ENCODE measurements at places on chromosomes 16 and 17.

- DNase-seq = no peak
Measured at GRCh38 chr16:2767140-2767731, 9.8 kb downstream of the ELOB start.

- DNase-seq = no peak
Measured at GRCh38 chr17:50352072-50352692, 6.3 kb downstream of the XYLT2 start.

DNA sequence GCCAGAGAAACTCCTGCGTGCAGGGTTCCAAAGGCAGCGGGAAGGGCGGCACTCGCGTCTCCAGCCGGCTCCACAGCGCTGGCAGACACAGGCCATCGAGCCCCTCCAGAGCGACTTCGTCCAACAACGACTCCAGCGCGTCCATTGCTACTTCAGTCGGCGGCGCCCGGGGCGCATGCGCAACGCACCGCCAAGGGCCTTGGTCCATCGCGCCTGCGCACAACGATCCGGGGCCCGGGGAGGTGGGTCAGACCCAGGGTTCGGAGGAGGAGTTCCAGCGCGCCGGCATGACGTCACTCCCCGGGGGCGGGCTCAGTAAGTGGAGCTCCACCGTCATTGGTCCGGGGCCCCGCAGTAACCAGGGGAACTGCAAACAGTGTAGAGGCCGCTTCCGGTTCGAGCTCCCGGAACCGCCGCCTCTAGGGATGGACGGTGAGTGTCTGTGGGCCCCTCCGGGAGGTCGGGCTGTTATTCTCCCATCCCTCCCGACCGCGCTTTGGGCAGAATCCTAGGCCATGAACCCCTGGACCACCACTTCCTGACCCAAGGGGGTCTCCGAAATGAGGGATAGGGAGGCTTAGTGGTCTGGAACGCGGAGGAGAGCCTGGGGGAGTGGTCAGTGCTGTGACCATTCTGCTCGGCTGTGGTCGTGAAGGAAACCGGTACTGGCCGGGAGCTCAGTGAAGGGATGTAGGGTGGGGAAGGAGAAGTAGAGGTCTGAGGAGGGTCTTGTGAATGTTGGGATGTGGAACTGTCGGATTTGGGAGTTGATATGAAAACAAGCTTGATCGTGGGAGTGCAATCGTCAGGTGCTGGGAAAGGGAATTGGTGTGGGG lies at the start of the genes GTF3C1 and KATNIP:
TSS of gene GTF3C1 (minus strand) at position 168 of the 836 bp plus-strand sequence. CDS start at position 145, 23 bp downstream.
TSS of gene KATNIP (plus strand) at position 399 of the 836 bp plus-strand sequence. CDS start at position 426, 27 bp downstream.
- peak; percentile 100 for DNase-seq

DNA sequence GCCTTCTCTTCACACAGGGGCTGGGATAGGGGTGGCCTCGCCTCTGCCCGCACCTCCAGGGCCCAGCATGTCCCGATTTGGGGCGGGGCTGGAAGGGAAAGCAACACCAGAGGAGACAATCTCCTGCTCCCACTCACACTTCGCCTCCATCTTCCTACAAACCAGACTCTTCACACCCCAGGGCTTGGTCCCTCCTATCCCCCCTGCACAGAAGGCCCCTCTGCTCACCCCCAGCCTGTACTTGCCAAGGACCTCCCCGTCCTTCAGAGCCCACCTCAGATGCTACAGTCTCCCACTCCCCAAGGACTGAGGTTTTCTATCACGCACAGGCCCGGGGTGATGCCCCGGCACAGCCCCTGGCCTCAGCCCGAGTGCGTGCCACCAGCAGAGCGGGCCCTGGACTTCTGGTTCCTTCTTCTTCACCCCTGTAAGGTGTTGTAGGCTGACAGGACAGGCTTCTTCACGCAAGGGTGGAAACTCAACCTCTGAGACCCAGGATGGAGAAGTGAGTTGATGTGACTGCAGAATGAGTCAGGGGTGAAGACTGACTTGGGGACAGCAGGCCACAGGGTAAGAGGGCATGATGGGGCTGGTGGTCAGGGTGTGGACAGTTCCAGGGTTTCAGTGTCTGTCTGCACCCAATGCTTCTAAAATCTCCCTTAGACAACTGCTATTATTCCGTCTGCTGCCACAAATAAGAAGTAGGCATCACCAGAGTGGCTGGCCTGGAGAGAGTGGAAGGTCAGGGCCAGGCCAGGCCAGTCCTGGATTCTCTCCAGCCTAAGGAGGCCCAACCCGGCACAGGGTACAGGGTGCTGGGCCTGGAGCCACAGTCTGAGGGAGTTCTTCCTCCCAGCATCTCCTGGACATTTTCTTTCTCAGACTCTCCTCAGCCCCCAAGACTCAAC lies 2.5 kb downstream of the ITGAE start:
- DNase-seq = no peak

- no peak for DNase-seq
Measured at GRCh38 chr17:16339402-16339801, 13.9 kb downstream of the CENPV start.

DNA sequence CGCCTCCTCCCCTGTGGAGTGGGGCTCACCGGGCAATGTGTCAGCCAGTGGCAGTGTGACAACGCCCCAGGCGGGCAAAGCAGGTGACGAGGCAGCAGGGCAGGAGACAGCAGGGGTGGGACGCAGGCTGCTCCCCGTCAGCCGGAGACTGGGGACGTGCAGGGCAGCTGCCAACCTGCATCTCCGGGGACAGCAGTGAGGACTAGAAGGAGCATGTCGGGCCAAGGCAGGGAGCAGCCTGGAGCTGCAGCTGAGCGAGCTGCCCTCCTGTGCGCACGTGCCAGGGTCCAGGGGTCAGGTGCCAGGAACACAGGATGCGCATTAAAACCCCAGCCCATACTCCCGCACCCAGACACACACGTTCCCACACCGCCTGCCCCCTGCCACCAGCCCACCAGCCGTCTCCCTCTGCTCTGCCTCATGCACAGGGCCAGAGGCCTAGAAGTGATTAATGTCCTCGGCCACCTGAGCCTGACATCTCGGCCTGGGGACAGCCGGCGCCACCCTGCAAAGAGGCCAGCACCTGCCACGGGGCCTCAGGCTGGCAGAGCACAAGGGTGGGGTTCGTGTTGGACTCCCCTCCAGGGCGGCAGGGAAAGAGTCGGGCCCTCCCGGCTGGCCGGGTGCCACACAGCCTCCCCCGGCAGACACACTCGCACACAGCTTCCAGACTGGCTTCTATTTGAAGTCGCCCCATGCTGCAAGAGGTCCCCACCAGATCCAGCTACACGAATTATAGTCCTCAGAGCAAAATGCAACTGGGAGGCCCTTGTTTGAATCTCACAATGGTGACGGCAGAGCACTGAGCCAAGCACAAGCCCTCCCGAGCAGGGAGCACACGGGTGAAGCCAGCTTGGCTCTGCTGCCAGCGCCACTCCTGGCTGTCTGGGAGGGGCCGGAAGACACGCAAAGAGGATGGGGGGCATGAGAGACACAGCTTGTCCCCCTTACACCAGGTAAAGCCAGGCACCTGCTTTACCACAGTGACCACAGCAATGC lies 90.4 kb downstream of the RBFOX3 start:
- no peak for DNase-seq

DNA sequence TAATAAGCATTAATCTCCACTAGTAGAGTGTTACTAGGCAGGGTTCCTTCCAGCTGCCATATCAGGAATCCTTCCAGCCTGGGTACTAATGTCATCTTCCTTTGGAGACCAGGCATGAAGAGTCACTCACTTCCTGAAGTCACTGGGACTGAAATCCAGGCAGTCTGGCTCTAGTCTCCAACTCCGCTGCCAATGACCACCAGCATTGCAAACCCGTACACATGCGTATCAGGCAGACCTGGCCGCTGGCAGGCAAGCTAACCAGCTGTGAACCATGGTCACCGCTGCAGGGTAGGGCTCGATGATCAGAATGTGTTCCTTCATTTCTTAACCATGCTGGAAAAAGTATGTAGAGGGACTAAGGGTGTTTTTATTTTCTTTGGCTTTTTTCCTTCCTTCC lies 255.5 kb downstream of the CDH13 start:
- DNase-seq = no peak

DNA sequence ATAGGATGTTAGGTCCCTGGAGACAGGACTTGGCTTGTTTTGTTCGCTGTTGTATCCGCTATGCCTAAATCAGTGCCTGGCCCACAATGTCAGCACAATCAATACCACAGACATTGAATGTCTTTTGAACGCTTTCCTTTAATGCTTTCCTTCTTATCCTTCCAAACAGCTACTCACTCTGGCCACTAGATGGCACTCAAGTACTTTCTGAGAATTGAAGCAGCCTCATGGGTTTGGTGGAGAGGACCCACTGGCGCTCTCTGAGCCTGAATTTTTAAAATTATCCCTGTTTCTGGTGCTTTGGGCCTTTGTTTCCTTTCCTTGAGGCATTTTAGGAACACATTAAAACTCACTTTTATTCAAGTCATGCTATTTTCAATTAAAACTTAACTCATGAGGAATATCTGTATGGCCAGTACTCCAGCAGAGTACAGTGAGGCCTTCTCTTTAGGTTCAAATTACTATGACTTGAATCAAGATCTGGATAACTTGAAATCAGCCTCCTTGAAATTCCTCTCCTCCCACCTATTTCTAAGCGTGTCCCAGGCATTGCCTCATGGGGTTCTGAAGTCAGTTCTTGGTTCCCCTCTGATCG lies 3.2 kb upstream of the NLRP1 start:
- DNase-seq = no peak

DNA sequence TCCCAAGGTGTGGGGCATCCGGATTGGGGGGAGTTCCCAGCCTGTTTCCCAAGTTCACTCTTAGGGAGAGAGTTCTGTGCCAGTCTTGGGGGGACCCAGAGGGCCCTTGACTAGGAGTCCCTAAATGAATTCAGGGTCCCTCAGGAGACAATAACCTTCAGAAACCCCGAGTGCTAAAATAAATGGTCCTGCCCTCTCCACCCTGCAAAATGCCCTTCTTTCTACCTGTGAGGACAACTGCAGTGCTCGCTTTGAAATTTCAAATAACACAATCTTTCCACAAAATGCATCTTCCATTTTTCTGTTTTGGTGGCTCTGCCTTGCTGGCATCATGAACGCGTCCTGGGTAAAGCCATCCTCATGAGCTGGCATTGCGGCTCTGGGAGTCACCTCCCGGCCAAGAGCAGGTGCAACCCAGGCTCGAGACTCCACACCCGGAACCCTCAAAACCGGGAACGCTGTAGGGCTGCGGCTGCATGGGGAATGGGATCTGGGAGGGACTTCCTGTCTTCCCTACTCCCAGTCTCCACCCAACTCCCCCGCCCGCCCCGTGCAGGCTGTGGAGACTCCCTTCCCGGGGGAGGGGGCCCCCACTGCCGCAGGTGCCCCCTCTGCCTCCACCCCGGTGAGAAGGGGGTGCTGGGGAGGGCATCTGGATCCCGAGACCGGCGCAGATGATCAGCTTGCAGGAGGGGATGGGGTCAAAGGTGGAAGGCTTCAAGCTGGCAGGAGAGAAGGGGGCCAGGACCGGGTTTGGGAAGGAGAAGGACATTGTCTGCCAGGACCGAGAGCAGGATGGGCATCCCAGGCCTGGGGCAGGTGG lies at the start of gene ZNF205:
TSS of gene ZNF205 (plus strand) at position 529 of the 823 bp plus-strand sequence. CDS start 845 bp downstream, outside the sequence.
- peak; percentile 25 for DNase-seq

GRCh38 chr16:46768809-46769208 lies 20.7 kb upstream of the MYLK3 start:
- no peak for DNase-seq

DNA sequence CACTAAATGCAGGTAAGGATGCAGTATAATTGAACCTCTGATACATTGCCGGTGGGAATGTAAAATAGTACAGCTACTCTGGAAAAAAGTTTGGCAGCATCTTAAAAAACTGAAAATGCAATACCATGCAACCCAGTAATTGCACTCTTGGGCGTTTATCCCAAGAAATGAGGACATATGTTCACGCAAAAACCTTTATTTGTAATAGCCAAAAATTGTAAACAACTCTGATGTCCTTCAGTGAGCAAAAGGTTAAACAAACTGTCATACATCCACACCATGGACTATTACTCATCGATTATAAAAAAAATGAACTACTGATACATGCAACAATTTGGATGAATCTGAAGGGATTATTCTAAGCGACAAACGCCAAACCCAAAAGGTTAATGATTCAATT lies 16.9 kb downstream of the SYNRG start:
- DNase-seq = no peak

GRCh38 chr17:38420518-38420917 lies 7.7 kb upstream of the ARHGAP23 start:
- DNase-seq = no peak

GRCh38 chr17:39573447-39574298 lies 34.0 kb downstream of the NEUROD2 start:
- no peak for DNase-seq

- DNase-seq = no peak
Measured at GRCh38 chr16:88995194-88995593, 18.2 kb upstream of the CBFA2T3 start.

- no peak for DNase-seq
Measured at GRCh38 chr17:34736611-34737010, 157.2 kb downstream of the TMEM132E start.

- DNase-seq = no peak
Measured at GRCh38 chr17:4604111-4604644, 19.8 kb downstream of the SMTNL2 start.

DNA sequence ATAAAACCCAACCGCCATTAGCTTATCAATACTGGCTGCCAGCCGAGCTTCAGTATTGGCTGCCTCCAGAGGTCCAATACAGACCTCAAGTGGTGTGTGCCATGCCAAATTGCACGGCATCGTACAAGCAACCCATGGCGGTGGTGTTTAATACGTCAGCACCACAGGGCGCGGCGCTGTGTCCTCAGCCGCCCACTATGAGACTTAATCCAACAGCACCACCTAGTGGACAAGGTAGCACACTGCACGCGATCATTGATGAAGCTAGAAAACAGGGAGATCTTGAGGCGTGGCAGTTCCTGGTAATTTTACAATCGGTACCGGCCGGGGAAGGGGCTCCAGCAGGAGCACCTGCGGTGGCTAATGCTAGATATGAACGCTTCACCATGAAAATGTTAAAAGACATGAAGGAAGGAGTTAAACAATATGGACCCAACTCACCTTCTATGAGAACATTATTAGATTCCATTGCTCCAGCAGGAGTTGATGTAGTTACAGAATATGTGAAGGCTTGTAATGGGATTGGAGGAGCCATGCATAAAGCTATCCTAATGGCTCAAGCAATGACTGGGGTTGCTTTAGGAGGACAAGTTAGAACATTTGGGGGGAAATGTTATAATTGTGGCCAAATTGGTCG lies 15.4 kb downstream of the FLYWCH1 start:
- DNase-seq = peak; percentile 61

- no peak for DNase-seq
Measured at GRCh38 chr16:68072038-68072695, 13.0 kb upstream of the NFATC3 start.

DNA sequence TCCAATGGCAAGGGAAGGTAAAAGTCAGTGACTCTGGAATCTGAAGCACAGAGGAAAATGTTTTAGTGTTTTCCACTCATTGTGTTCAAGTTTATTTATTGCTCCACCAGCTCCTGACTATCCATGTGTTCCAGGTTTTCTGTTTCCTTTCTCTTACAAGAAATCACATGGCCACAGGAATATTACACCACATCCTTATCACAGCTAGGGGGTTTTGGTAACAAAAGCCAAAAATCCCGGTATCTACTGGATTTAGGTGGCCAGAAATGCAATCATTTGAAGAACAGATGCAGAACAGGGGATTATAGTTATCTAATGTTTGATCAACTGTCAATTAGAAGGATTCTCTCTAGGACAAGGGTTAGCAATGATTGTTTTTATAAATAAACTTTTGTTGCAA lies 47.9 kb downstream of the STH start:
- no peak for DNase-seq

- no peak for DNase-seq
Measured at GRCh38 chr17:72136692-72137091, 15.9 kb downstream of the SOX9 start.

- DNase-seq = no peak
Measured at GRCh38 chr17:46029627-46030026, 30.6 kb downstream of the STH start.

All from C1 segment of cervical spinal cord (tissue), 14 donors.